8988T (cell line): ENCODE measurements at places on chromosomes 3 and 15.
A peak's percentile ranks its signal among the peaks of the same experiment; 100 is the strongest.

DNA sequence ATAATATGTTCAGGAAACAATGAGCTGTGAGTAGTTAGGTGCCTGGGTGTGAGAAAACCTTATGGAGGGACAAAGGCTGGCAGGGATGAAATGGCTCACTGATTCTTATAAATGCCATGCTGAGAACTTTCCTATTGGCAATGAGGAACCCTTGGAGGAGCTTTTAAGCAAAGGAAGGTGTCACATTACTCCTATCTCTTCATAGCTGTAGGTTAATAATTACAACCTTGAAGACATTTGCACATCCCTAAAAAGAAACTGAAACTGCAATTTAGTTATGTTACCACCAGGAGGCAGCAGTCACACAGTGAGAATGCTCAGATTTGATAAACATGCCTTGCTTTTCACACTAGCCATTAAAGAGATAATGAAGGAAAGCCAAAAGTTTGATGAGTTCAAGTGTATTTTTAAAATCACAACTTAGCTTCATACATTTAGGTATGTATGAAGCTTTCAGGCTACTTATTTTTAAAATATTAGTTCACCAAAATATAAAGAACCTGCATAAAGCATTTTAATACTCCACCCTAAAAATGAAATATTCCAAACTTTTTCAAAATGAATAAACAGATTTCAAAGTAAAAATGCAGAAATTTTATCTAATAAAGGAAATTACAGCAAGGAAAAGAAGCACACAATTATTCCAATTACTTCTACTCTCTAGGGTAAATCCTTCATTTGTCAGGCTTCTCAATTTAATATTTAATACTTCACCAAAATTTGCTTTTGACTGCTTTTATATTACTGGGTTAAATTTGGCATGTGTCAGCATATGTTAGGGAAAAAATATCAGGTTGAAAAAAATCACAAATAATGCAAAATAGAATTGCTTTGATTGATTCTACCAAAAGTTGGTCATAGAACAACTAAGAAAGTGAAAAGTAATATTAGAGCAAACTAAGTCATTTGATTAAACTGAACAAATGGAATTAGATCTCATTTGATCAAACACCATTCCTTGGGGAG lies 136.9 kb upstream of the SLC2A2 start:
- no peak for DNase-seq

DNA sequence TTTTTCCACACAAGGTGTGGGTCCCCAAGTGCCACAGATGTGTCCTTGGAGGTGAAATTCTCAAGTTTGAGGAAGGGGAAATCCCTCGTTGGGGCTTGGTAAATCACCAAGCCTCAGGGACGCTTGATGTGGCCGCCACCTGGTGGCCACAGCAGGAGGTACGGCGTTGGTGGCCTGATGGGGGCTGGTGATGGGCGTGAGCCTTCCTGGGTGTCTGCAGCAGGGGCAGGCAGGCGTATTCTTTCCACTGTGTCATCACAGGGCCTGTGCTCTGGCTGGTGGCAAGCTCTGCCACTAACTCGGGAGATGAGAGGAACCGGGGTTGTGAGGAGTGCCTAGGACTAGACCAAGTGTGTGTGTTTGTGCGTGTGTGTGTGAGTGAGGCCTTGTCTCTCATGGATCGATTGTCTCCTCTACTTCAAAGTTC lies 4.2 kb downstream of the ACOX2 start:
- DNase-seq: peak; percentile 85

DNA sequence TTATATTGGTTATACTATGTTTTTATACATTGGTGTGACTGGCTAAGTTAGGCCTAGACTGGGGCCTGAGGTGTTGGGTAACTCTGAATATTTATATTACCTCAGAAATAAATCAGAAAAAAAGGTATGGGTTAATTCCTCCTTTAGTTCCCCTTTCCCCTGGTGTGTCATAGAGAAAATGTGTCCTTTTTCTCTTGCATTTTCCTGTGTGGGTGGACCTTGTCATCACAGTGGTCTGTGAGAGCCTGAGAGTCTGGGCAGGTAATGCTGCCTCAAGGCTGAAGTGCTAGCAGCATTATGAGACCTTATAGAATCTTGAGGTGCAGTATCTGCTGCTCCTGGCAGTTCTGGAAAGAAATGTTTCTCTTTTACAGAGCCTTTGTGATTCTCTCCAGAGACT lies 69.7 kb downstream of the PCOLCE2 start:
- no peak for DNase-seq

- DNase-seq: no peak
Measured at GRCh38 chr3:57019057-57019456, 41.4 kb upstream of the SPATA12 start.

GRCh38 chr15:89333011-89333860 lies 1.4 kb downstream of the POLG start:
- DNase-seq: no peak

GRCh38 chr3:36944641-36945270 lies at the start of gene TRANK1:
TRANK1 (minus strand) TSS chr3:36945054; CDS start chr3:36944809, 245 bp downstream.
- DNase-seq: peak; percentile 64

DNA sequence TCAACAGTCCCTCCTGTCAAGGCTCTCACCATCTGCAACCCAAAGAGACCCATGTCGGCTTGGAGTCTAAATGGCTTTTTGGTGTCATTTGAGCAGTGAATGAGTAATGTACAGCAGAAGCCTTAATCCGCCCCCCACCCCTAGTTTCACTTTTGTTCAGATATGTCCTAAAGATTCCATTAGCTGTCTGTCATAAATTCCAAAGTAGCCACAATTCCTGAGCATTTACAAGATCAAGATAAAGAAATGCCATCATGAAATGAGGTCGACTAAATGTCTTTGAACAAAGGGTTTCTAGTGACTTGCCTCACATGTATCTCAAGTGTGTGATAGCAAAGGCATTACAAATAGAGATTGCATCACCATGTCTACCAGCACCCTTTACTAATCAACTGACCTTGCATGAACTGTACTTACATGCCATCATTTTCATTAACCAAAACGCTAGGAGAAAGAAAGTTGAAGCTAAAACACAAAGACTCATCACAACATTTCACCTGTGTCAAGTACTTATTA lies 123.8 kb upstream of the PHLDB2 start:
- no peak for DNase-seq

DNA sequence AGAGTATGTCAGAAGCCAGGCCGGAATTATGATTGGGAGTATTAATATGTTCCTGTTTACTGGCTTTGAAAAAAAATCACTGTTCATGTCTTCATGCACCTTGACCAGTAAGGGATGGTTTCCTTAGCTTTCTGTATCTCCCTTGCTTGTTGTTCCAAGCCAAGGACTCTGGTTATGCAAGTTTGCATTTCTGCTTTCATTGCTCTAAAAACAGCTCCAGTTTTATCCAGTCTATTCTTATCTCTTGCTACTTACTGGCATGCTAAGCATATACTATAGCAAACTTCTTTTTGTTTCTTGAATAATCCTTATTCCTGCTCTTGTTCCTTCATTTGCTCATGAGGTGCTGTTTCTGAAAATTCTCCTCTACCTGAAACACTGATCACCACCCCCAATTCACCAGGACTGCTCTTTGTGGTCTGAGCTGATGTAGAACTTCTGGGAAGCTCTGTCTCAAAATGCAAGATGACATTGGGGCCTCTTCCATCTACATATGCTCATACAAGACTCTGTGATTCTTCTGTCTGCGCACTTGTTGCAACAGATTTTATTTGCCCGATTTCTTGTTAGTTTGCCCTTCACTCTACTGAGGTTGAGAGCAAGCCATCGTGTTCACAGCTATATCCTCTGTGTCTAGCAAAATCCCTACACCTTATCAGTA lies 173.0 kb downstream of the EBLN2 start:
- no peak for DNase-seq

DNA sequence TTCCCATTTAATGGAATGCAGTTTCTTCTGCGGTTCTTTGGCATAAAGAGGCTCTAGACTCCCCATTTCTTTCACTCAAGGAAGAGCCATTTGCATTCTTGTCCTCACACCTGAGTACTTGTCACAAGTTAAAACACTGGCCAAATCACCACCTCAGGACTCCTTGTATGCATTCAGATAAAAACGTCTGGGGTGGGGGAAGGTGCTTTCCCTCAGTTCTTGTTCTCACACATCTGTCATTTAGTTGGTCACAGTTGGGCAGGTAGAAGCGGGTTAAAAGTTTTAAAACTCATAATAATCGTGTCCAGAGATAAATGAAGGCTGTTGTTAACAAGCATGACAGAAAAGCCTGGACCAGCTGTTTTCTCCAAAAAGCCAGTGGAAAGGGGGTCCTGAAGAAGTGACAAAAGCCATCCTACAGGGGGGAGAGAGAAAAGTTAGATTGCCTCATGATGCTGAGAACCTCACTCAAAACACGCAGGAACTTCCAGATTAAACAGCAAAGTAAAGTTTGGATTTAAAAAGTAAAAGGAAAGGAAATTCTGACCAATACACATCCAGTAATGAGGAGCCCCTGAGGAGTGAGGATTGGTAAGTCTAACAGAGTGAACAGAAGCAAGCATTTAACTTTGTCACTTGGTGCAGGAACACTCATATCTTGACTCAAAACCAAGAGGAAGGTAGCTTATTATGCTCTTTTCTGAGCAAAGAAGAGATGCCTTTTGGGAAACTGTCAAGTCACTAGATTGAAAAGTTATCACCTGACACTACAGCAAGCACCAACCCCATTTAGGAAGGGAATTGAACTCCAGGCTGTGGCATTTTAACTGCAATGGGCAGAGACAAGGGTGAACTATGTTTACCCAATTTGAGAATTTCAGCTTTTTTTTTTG lies 2.8 kb downstream of the BCL2L10 start:
- DNase-seq: no peak

GRCh38 chr3:165749821-165750220 lies 87.4 kb downstream of the BCHE start:
- DNase-seq: no peak

GRCh38 chr15:74269362-74270035 lies 33.4 kb downstream of the CCDC33 start:
- DNase-seq: no peak

DNA sequence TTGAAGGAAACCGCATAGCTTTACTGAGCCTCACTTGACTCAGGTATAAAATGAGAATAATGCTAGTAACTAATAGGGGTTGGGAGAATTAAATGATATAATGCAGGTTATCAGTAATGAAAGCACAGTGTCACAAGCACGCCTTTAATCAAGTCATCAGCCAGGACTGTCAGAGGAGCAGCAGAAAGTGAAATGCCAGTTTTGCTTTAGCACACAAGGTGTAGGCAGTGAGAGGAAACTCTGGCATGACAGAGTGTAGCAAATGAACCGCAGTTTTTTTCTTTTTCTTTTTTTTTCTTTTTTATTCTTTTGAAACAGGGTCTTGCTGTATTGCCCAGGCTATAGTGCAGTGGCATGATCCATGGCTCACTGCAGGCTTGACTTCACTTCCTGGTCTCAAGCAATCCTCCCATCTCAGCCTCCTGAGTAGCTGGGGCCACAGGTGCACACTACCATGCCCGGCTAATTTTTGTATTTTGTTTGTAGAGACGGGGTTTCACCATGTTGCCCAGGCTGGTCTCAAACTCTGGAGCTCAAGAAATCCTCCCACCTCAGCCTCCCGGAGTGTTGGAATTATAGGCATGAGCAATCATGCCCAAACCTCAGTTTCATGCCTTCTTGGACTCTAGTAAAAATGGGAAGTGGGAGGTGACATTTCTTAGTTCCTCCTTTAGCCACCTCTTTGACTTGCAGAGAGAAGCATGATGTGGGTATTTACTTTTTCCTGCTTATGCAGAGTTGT lies 9.7 kb upstream of the SCAANT1 start:
- DNase-seq: no peak

DNA sequence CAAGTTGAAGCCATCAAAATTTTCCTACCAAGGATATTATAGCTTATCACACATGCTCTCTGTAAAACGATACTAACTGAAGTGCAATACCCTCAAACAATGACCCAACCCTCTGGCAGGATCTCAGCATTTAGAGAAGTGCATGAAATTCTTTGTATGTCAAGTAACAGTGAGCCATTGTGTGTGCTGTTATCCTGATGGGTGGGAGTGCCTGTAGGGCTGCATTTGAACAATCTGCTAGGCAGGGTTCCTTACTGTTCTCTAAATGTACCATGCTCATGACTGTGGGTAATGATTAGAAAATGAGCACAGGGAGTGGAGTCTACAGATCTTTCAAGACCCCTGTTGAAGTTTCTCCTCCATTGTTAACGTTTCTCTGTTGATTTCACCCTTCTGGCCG lies 398.1 kb downstream of the NSUN3 start:
- DNase-seq: no peak

- no peak for DNase-seq
Measured at GRCh38 chr3:62672270-62672987, 202.8 kb downstream of the CADPS start.

DNA sequence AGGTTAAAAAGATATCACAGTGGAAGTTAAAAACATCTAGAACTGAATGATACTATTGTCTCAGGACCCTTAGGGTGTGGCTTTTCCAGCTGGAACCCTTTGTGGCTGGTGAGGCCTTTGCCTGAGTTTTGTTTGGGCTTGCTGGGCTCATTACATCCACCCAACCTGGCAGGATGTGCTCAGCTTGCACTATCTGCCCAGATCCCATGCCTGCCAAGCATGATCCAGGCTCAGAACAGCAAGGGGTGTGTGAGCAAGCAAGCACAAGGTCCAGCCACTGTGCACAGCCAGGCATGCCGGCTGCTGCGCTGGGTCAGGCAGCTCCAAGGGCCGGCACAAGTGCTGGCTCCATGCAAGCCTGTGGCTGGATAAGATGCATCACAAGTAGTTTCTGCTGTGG lies 512.7 kb upstream of the CDIN1 start:
- no peak for DNase-seq

- DNase-seq: peak; percentile 66
Measured at GRCh38 chr15:29103824-29104565, 165.6 kb downstream of the NSMCE3 start.

DNA sequence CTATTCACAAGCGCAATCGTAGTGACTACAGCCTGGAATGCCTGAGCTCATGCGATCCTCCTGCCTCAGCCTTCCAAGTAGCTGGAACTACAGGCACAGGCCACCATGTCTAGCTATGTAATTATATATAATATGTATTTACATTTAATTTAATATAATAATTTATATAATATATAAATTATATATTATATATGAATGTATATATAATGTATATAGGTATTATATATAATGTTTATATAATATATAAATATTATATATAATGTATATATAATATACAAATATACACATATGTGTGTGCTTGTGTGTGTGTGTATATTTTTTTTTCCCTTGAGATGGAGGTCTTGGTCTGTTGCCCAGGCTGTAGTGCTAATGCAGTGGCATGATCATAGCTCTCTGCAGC lies 27.6 kb upstream of the ULK4 start:
- no peak for DNase-seq

DNA sequence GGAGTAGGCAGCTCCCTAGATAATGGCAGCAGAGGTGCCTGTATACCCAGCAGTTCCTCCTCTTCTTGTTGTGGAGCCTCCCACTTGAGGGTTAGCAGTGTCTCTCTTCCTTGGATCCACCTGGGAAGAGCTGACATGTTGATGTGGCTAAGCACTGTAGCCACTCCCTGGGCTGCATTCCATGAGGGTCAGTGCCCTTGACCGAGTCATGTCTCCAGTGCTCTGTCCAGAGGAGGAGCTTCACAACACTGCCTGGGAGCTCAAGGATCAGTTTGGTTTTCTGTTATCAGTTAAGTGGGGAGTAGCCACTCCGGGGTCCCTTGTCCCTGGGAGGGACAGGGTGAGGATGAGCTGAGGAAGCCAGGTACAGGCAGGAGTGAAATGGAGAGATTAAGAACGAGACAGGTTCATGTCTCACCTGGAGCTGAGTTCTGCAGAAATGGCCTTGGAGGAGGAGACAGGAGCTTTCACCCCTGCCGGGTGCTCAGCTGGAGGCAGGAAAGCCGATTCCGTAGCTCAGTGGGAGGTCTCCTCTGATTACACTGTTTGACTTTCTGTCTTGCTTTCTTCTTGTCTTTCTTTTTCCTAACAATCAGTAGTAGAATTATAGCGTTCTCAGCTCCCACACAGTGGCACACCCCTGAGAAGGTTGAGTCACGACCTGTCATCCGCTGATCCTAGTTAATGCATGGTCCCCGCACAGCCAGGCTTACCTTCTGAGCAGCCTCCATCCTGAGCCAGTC lies 57.9 kb upstream of the SEC22A start:
- DNase-seq: no peak
